WTC11 (cell line): ENCODE measurements at places on chromosomes 1 and 21. TPM values are rescaled to one million over a fixed set of nuclear protein-coding genes. Genes with fewer than 3 reads are reported as not detected.

The FLG gene
- not detected in 3 replicates for total RNA-seq

The CRB1 gene
- total RNA-seq: 0.07 to 0.11 TPM in 2 of 3 replicates, not detected in the other

The TRNP1 gene
- 37.6 to 51.4 TPM (median 49.4 TPM) in 3 replicates for total RNA-seq

The BLACAT1 gene
- total RNA-seq: 5.2 to 9.8 TPM (median 5.3 TPM) in 3 replicates

The EDN2 gene
- 0.33 to 0.39 TPM in 2 of 3 replicates, not detected in the other for total RNA-seq

The CYP4X1 gene
- total RNA-seq: 1.3 to 1.9 TPM (median 1.4 TPM) in 3 replicates

The RASAL2 gene
- 25.7 to 29.5 TPM (median 27.5 TPM) in 3 replicates for total RNA-seq

The ATP6V1G3 gene
- not detected in 3 replicates for total RNA-seq

DNA sequence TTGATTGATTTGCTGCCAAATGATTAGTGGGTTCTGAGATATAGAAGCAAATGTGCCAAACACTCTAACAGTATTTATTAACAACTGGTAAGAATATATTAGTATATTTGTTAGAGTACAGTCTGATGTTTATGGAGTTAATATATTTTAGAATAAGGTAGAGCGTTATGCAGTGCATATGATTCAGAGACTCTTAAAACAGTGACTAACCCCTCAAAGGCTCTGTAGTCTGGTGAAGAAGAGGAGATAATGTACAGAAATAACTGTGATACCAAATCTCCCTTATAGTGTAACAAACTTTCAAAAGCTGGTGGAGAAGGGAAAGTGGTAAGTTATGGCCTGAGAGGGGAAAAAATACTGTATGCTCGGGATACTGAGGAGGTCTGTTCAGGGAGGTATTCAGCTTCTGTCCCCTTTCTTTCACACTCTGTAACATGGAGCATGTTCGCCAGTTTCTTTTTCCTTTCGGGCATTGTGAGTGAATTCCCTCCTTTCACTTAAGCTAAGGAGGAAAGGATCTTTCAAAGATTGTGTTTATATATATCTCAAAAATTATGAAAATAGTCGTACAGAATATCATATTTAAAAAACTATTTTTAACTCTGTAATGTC is 121.2 kb downstream of the ADGRL2 start:
- peaks cover 62% of the 10 kb centered on the region for H3K4me1 ChIP-seq
- 0 out of 2 replicates have a peak overlapping the region, but pooled peaks have one; percentile 3 for H3K27ac ChIP-seq
- no peak overlapping the region for H3K4me3 ChIP-seq
- no peaks in the 10 kb centered on the region for H3K27me3 ChIP-seq

DNA sequence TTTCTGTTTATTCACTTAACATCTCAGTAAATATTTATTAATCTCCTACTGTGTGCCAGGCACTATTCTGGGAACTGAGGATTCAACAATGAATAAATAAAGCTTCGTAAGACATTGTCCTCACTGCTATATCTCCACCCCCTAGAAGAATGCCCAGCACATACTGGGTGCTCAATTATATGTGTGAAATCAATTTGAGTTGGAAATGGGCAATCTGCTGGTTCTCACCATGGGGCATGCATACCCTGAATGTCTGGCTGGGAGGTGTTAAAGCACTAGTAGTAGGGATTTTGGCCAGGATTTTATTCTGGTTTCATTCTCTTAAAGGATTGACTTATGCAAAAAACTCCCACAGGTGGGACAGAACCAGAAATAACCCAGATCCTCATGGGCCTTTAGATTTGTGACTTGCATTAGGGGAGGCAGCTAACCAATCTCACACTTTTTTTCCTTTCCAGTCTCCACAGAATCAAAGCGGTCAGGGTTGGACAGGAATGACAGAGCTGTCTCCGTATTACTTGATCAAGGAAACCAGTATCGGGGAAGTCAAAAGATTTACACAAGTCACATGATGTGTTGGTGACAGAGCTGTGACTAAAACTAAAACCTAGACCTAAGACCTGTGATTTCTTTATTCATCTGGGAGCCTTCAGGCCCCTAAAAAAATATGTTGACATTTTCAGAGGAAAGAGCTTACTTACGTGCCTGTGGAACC is 12.8 kb downstream of the GFI1 start:
- H3K4me1 ChIP-seq: peaks cover 27% of the 10 kb centered on the region
- H3K36me3 ChIP-seq: peaks cover 4% of the 10 kb centered on the region
- H3K4me3 ChIP-seq: no peak overlapping the region
- H3K27me3 ChIP-seq: peaks cover 63% of the 10 kb centered on the region
- DNase-seq: no peak

DNA sequence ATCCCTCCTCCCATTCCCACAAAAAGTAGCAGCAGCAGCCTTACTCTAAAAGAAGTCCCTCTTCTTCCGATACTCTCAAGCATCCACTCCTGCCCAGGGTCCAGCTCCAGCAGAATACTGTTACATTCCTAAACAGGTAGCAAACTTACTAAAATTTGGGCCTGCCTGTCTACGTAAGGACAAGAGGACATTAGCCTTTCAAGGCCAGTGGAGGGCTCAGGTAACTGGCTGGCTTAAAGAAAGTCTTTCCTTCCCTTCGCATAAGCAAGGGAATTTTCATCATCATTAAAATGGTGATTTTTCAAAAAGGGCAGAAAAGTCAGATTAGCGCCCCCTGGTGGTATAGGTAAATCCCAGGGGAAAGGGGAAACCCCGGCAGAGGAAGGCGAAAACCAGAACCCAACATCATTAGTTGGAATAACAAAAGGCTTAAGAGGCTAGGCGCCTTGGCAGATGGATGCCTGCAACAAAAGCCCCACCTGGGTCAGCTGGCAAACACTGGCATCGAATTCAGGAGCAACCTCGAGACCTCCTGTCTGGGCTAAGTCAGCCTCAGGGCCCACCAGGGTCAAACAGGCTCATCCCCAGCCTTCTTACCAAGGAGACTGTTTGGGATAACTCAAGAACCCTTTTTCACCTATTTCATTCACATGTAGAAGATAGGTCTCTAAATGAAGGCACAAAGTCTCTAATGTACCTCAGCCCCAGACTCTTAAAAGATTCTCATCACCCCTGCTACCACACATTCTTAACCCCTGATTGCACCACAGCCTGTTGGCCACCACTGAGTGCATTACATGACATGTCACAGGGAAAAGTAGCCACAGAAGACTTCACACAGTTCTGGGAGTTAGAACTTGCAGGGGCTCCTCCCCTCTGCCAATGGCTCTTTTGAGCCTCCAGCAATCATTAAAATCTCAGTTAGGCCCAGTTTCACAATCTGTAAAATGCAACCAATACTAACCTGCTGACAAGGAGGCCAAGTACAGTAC is 36.7 kb downstream of the ERI3 start:
- no peaks in the 10 kb centered on the region for H3K27me3 ChIP-seq
- DNase-seq: peak; percentile 69
- peaks cover 22% of the 10 kb centered on the region for H3K4me1 ChIP-seq
- peak overlapping the region; percentile 55; the same call in 1 of the 2 replicates for H3K27ac ChIP-seq
- H3K4me3 ChIP-seq: no peak overlapping the region
- peaks cover 26% of the 10 kb centered on the region for H3K36me3 ChIP-seq

DNA sequence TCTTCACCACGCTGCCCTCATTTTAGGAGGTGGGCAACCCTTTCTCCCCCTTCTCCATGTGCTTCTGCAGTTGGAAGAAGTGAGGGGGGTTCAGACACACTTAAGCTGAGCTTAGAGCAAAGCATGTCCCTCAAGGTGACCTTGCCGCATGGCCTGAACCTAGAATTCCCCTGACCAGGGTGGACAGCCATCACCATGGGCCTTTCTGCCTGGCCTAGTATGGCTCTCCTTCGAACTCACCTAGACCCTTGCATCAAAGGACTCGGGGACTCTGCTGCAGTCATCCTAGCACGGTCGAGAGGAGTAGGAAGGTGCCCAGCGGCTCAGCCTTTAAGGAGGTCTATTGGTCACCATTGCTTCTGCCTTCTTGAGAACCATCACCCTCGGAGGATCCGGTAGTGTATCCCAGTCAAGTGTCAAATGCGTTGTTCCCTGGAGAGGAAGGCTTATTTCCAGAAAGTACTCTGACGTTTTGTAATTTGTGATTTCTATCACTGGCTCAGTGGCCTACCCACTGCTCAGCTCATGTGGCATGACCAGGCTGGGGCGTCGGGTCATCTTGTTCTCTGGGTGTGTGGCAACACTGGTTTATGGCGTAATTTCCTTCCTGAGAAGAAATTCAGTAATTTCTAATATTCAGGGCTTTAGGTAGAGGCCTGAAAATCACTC is at the start of gene KCNE1:
Gene KCNE1 (minus strand): TSS at position 424 of the 669 bp plus-strand sequence. CDS start 62,576 bp downstream, outside the sequence.
- no peak for DNase-seq
- no peak within 1 kb of the TSS for H3K27ac ChIP-seq
- no peaks in the 10 kb centered on the region; the same call in 1 of the 2 replicates for H3K4me1 ChIP-seq
- H3K27me3 ChIP-seq: no peaks in the 10 kb centered on the region
- H3K4me3 ChIP-seq: no peak within 1 kb of the TSS

DNA sequence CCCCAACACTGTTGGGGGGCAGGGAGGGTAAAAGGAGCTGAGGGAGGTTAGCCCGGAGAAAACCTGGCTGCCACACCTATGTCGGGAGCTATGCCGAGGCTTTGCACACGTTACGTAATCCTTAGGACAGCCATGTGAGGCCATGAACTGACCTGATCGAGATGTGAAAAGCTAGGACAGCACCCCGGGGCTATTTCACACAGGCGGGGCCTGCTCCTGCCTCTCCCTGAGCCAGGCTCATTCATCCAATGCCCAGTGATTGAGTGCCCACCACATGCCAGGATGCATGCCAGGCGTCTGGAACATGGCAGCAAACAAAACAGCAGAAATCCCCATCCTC is 30.2 kb downstream of the LDLRAP1 start:
- H3K27ac ChIP-seq: no peak overlapping the region
- H3K27me3 ChIP-seq: no peaks in the 10 kb centered on the region; the same call in 1 of the 2 replicates
- H3K36me3 ChIP-seq: no peaks in the 10 kb centered on the region
- no peak overlapping the region for H3K4me3 ChIP-seq

GRCh38 chr21:38734646-38735365 is 70.9 kb upstream of the ETS2 start:
- H3K36me3 ChIP-seq: no peaks in the 10 kb centered on the region
- H3K27me3 ChIP-seq: peaks cover 4% of the 10 kb centered on the region; the same call in 1 of the 2 replicates
- H3K4me1 ChIP-seq: peaks cover 29% of the 10 kb centered on the region
- peak overlapping the region; percentile 98 for H3K27ac ChIP-seq

GRCh38 chr1:233107130-233107660 is 156.8 kb downstream of the NTPCR start:
- no peak overlapping the region for H3K27ac ChIP-seq
- H3K4me3 ChIP-seq: no peak overlapping the region
- H3K36me3 ChIP-seq: peaks cover 40% of the 10 kb centered on the region
- no peaks in the 10 kb centered on the region for H3K27me3 ChIP-seq
- peaks cover 26% of the 10 kb centered on the region for H3K4me1 ChIP-seq
- DNase-seq: no peak

- DNase-seq: peak; percentile 59
- peaks cover 11% of the 10 kb centered on the region for H3K4me1 ChIP-seq
- peak overlapping the region; percentile 85 for H3K4me3 ChIP-seq
- H3K36me3 ChIP-seq: peaks cover 11% of the 10 kb centered on the region
- H3K27ac ChIP-seq: no peak overlapping the region
These were observed 158.9 kb upstream of the COA6 start for GRCh38 chr1:234214129-234214910.

GRCh38 chr1:205343431-205344065 is 13.2 kb downstream of the KLHDC8A start:
- no peak overlapping the region for H3K27ac ChIP-seq
- H3K4me1 ChIP-seq: peaks cover 26% of the 10 kb centered on the region
- H3K4me3 ChIP-seq: peak overlapping the region; percentile 72
- H3K36me3 ChIP-seq: no peaks in the 10 kb centered on the region
- peak; percentile 71 for DNase-seq

DNA sequence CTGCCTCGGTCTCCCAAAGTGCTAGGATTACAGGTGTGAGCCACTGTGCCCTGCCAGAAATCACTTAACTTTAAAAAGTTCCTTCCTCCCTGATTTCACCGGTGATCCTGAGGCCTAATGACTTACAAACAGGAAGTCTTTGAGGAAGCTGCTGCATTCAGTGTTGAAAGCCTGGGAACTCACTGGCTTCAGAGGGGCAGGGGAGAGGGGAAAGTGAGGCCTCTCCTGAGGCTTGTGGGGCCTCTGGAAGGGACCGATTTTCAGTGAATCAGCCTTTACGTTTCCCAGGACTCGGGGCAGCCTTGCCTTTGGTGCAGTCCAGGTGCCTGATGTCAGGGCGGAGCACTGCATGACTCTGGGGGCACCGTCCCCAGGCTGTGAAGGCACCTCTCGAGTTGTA is 30.1 kb upstream of the ARHGEF10L start:
- no peaks in the 10 kb centered on the region for H3K4me1 ChIP-seq
- H3K27ac ChIP-seq: peak overlapping the region; percentile 20; the same call in 1 of the 2 replicates
- no peak overlapping the region for H3K4me3 ChIP-seq
- no peak for DNase-seq

GRCh38 chr1:205923651-205924459 is 19.4 kb downstream of the SLC26A9 start:
- H3K27me3 ChIP-seq: no peaks in the 10 kb centered on the region
- H3K27ac ChIP-seq: no peak overlapping the region
- no peaks in the 10 kb centered on the region for H3K36me3 ChIP-seq
- no peak for DNase-seq
- H3K4me1 ChIP-seq: peaks cover 3% of the 10 kb centered on the region
- no peak overlapping the region for H3K4me3 ChIP-seq

DNA sequence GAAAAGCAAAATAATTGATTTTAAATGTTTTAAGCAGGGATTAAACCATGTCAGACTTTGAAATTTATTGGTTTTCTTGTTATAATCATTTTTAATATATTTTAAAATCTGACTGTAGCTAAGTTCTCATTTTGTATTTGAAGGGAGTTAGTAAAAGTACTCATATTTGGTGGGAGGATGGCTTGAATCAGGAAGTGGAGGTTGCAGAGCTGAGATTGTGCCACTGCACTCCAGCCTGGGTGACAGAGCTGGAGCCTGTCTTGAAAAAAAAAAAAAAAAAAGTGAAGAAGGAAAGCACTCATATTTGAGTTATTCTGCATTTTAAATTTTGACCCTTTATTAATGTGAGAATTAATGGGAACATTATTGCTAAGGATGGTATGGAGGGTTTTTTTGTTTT is 106.0 kb downstream of the RABGAP1L start:
- H3K27me3 ChIP-seq: no peaks in the 10 kb centered on the region
- H3K4me3 ChIP-seq: no peak overlapping the region
- no peaks in the 10 kb centered on the region for H3K4me1 ChIP-seq
- no peaks in the 10 kb centered on the region for H3K36me3 ChIP-seq
- no peak overlapping the region for H3K27ac ChIP-seq

GRCh38 chr1:32859915-32860314 is 10.8 kb downstream of the FNDC5 start:
- H3K36me3 ChIP-seq: peaks cover 15% of the 10 kb centered on the region
- H3K27ac ChIP-seq: no peak overlapping the region
- H3K4me3 ChIP-seq: no peak overlapping the region
- DNase-seq: no peak
- H3K27me3 ChIP-seq: no peaks in the 10 kb centered on the region
- no peaks in the 10 kb centered on the region; the same call in 1 of the 2 replicates for H3K4me1 ChIP-seq

GRCh38 chr1:155062702-155063411 is 683 bp upstream of the EFNA4 start:
- peak overlapping the region; percentile 88; the same call in 1 of the 2 replicates for H3K27ac ChIP-seq
- H3K4me3 ChIP-seq: peak overlapping the region; percentile 91
- peaks cover 17% of the 10 kb centered on the region for H3K4me1 ChIP-seq
- H3K27me3 ChIP-seq: no peaks in the 10 kb centered on the region
